Pancreas (tissue), 10 donors: ENCODE measurements at places on chromosomes 7 and 10. TPM values are rescaled to one million over a fixed set of nuclear protein-coding genes. Genes with fewer than 3 reads are reported as not detected.

Gene PSD
- 5.2 TPM for total RNA-seq

DNA sequence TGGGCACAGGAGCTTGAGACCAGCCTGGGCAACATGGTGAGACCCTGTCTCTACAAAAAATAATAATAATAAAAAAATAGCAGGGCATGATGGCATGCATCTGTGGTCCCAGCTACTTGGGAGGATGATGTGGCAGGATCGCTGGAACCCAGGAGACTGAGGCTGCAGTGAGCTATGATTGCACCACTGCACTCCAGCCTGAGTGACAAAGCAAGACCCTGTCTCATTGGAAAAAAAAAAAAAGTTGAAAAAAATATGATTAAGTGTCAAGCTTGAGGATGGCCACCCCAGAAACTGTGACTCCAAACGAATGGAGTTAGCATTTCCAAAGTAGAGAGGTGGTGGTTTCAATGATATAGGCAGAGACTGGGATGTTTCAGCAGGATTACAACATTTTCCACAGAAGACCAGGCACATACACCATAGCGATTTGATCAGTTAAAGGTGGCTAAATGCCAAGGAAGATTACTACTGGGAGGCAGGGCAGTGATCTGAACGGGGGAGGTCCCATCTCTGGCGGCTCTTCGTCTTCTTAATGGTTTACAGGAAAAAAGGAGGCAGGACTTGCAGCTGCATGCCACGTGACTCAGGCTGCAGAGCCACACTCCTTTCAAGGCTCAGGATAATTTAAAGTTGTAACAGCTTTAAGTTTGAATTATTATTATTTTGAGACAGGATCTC lies 250.6 kb upstream of the GALNT17 start:
- no peak overlapping the region for H3K27ac ChIP-seq
- H3K36me3 ChIP-seq: no peaks in the 10 kb centered on the region
- no peak for DNase-seq
- no peak overlapping the region for H3K4me3 ChIP-seq
- H3K27me3 ChIP-seq: no peaks in the 10 kb centered on the region
- no peaks in the 10 kb centered on the region for H3K4me1 ChIP-seq

Gene INHBA
- 3.1 TPM for total RNA-seq

- no peaks in the 10 kb centered on the region for H3K27me3 ChIP-seq
- peaks cover 5% of the 10 kb centered on the region for H3K36me3 ChIP-seq
- DNase-seq: no peak
- H3K27ac ChIP-seq: no peak overlapping the region
- H3K4me1 ChIP-seq: no peaks in the 10 kb centered on the region
These were observed 25.4 kb downstream of the GBX1 start for GRCh38 chr7:151141855-151142685.

Gene RTKN2
- 0.04 TPM for total RNA-seq

- H3K4me3 ChIP-seq: no peak overlapping the region
- peak; percentile 46 for DNase-seq
- no peaks in the 10 kb centered on the region for H3K4me1 ChIP-seq
- no peaks in the 10 kb centered on the region for H3K27me3 ChIP-seq
- peak overlapping the region; percentile 59 for H3K27ac ChIP-seq
- H3K36me3 ChIP-seq: no peaks in the 10 kb centered on the region
These were observed 84.5 kb upstream of the WNT16 start for GRCh38 chr7:121244120-121244870.

DNA sequence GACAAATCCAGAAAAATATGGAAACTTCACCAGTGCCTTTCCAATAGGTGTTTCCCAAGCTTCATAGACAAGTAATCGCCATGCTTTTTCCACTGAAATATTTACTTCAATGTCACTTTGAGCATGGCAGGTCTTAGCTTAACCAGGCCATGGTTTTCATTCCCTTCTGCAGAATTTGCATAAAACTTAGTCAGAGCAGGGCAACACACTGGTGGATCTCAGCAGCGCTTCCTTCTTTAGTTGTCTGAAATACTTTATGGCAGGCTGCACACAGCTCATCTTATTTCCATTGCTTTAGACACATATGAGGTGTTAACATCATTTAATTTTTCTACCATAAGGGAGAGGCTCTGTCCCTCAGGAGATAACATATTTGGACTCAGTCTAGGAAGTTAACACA lies 102.9 kb upstream of the AHR start:
- no peak overlapping the region for H3K4me3 ChIP-seq
- H3K27me3 ChIP-seq: no peaks in the 10 kb centered on the region
- DNase-seq: no peak
- no peak overlapping the region for H3K27ac ChIP-seq
- no peaks in the 10 kb centered on the region for H3K4me1 ChIP-seq
- H3K36me3 ChIP-seq: no peaks in the 10 kb centered on the region

- H3K27ac ChIP-seq: no peak overlapping the region
- no peaks in the 10 kb centered on the region for H3K27me3 ChIP-seq
- DNase-seq: no peak
- H3K4me3 ChIP-seq: no peak overlapping the region
These were observed 4.3 kb upstream of the ABCC2 start for GRCh38 chr10:99777918-99778714.

GRCh38 chr7:65379318-65379717 lies 5.7 kb downstream of the ZNF92 start:
- H3K4me3 ChIP-seq: no peak overlapping the region
- H3K27ac ChIP-seq: no peak overlapping the region
- no peak for DNase-seq
- H3K4me1 ChIP-seq: peaks cover 10% of the 10 kb centered on the region
- no peaks in the 10 kb centered on the region for H3K36me3 ChIP-seq
- H3K27me3 ChIP-seq: no peaks in the 10 kb centered on the region

- H3K27me3 ChIP-seq: no peaks in the 10 kb centered on the region
- H3K27ac ChIP-seq: no peak overlapping the region
- H3K36me3 ChIP-seq: no peaks in the 10 kb centered on the region
- no peak for DNase-seq
- no peak overlapping the region for H3K4me3 ChIP-seq
- H3K4me1 ChIP-seq: no peaks in the 10 kb centered on the region
These were observed 11.9 kb upstream of the LRRC27 start for GRCh38 chr10:132319853-132320653.

GRCh38 chr10:113025487-113025886 lies 75.4 kb downstream of the TCF7L2 start:
- no peak overlapping the region for H3K27ac ChIP-seq
- H3K36me3 ChIP-seq: no peaks in the 10 kb centered on the region
- H3K27me3 ChIP-seq: no peaks in the 10 kb centered on the region
- H3K4me1 ChIP-seq: peaks cover 4% of the 10 kb centered on the region

DNA sequence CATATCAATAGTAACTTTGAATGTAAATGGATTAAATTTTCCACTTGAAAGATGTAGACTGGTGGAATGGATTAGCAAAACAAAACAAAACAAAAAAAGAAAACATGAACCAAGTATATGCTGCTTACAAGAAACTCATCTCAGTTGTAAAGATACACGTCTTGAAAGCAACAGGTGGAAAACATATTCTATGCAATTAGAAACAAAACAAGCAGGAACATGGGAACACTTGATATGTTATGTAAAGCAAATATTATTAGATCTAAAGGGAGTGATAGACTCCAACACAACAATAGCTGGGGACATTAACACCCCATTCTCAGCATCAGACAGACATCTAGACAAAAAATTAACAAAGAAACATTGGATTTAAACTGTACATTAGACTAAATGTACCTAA lies 46.4 kb upstream of the CDK6 start:
- no peak for DNase-seq
- H3K4me1 ChIP-seq: no peaks in the 10 kb centered on the region
- H3K36me3 ChIP-seq: no peaks in the 10 kb centered on the region
- no peak overlapping the region for H3K4me3 ChIP-seq
- no peaks in the 10 kb centered on the region for H3K27me3 ChIP-seq

- DNase-seq: peak; percentile 54
- H3K36me3 ChIP-seq: no peaks in the 10 kb centered on the region
- no peaks in the 10 kb centered on the region for H3K27me3 ChIP-seq
- H3K27ac ChIP-seq: no peak overlapping the region
- no peaks in the 10 kb centered on the region for H3K4me1 ChIP-seq
These were observed 870 bp downstream of the GNA12 start for GRCh38 chr7:2843191-2843685.

DNA sequence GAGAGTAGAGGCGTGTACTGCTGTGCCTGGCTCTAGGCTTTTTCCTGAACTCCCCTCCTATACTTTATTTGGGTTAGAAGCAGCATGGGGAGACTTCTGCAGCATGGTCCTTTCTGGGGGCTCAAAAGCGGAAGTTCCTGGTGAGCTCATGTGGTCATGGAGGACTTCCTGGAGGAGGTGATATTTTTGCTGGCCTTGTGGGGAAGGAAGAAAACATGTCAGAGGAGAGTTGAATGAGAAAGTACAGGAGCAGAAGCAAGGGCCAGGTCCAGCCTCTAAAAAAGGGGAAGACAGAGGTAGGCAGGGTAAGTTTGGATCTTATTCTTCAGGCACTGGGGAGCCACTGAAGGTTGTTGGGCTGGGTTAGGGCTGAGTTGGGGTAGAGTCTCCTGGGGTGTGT lies 45.5 kb downstream of the CASTOR2 start:
- DNase-seq: no peak
- H3K36me3 ChIP-seq: no peaks in the 10 kb centered on the region
- no peaks in the 10 kb centered on the region for H3K4me1 ChIP-seq
- no peaks in the 10 kb centered on the region for H3K27me3 ChIP-seq
- H3K4me3 ChIP-seq: no peak overlapping the region

GRCh38 chr10:63491588-63492316 lies 26.0 kb upstream of the JMJD1C start:
- H3K4me3 ChIP-seq: no peak overlapping the region
- H3K36me3 ChIP-seq: no peaks in the 10 kb centered on the region
- H3K4me1 ChIP-seq: peaks cover 5% of the 10 kb centered on the region

Gene C10orf62
- total RNA-seq: 0.34 TPM

DNA sequence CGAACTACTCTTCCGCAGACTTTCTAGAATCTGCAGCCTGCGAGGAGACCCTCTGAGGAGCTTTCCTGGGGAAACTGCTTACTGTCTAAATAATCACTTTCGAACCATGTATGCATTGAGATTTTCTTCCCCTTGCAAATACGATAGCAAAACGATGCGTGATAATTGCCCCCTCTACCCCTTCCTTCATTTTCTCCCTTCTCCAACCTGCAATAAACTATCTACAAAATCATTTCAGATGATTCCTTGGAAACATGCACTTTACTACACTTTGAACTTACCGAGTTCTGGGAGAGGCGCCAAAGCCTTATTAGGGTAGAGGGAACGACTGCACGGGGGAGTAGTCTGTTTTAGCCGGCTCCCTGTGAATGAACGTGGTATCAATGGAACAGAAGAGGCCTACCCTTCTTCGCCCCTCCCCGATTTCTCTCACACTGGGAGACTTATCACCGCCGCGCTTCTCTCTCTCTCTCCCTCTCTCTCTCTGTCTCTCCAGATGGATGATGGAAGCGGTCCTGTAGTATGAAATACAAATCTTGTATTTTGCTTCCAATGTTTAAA lies at the start of gene FGFBP3:
Gene FGFBP3 (minus strand): TSS at position 370 of the 561 bp plus-strand sequence. CDS start 517 bp downstream, outside the sequence.
- H3K4me1 ChIP-seq: peaks cover 4% of the 10 kb centered on the region
- H3K36me3 ChIP-seq: no peaks in the 10 kb centered on the region
- peak within 1 kb of the TSS; percentile 86 for H3K4me3 ChIP-seq
- no peak for DNase-seq

Gene CLDN4
- 70.7 TPM for total RNA-seq

Gene PDE6C
- total RNA-seq: not detected

DNA sequence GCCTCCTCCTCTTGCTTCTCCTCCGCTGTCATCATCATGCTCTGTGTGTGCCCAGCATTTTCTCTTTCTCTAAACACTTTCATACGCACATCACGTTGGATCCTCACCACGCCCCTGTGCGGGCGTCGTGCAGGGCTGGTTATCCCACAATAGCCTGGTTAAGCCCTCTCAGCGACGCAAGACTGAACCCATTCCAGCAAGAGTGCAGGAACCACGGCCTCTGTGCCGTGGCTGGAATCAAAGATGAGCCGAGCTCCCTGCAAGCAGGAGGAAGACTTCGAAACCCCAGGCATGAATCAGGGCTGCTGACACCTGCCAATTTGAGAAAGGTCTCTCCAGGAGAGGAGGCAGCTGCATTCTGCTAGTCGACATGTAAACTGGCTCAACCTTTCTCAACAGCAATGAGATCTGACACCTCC lies 74.8 kb upstream of the FOXK1 start:
- no peaks in the 10 kb centered on the region for H3K27me3 ChIP-seq
- DNase-seq: no peak
- no peaks in the 10 kb centered on the region for H3K4me1 ChIP-seq
- H3K4me3 ChIP-seq: no peak overlapping the region
- no peak overlapping the region for H3K27ac ChIP-seq
- H3K36me3 ChIP-seq: no peaks in the 10 kb centered on the region

DNA sequence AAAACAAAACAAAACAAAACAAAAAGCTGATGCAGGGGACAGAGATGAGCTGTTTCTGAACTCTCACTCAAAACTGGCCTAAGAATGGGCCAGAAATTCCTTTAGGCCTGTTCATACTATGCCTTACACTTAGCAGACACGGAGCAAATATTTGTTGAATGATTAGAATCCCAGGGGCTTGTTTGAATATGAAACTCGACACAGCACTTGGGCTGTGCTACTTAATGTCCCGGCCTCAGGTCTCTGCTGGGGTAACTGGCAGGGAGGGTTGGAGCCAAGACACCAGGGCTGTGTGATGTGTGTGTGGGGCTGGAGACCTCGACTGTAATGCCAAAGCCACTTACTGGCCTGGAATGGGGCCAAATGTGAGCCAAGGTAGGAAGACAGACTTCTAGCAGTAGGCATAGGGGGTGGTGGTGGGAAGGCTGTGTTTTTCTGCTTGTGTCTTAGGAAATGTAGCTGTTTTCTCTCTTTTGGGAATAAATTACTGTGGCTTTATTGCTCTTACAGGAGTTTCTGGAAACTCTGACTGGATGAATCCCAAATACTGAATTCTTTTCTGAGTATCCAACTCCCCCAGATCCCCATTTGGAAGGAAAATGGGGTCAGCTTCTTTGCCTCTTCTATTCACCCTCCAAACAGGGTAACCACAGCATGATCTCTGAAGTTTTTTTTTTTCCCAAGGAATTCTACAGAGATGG lies 66.7 kb downstream of the EMX2 start:
- no peak overlapping the region for H3K27ac ChIP-seq
- H3K27me3 ChIP-seq: no peaks in the 10 kb centered on the region
- H3K4me1 ChIP-seq: peaks cover 4% of the 10 kb centered on the region

GRCh38 chr7:131605280-131605878 lies 49.0 kb upstream of the PODXL start:
- H3K27ac ChIP-seq: no peak overlapping the region
- DNase-seq: no peak
- H3K36me3 ChIP-seq: no peaks in the 10 kb centered on the region
- H3K4me3 ChIP-seq: no peak overlapping the region
- no peaks in the 10 kb centered on the region for H3K27me3 ChIP-seq

Gene SVOPL
- total RNA-seq: 0.09 TPM

Gene BTBD16
- total RNA-seq: not detected

- H3K4me1 ChIP-seq: no peaks in the 10 kb centered on the region
- no peaks in the 10 kb centered on the region for H3K27me3 ChIP-seq
- no peak overlapping the region for H3K4me3 ChIP-seq
- no peaks in the 10 kb centered on the region for H3K36me3 ChIP-seq
- no peak overlapping the region for H3K27ac ChIP-seq
These were observed 20.9 kb downstream of the RGS10 start for GRCh38 chr10:119521443-119522204.

Gene LBX1
- total RNA-seq: not detected

GRCh38 chr10:26780793-26781601 lies 79.8 kb downstream of the ABI1 start:
- no peaks in the 10 kb centered on the region for H3K27me3 ChIP-seq
- H3K4me3 ChIP-seq: no peak overlapping the region
- H3K36me3 ChIP-seq: no peaks in the 10 kb centered on the region
- DNase-seq: no peak
- H3K27ac ChIP-seq: no peak overlapping the region

Gene TSPAN33
- 6.9 TPM for total RNA-seq
